ENCODE measurements at places on chromosomes 12 and 14.

DNA sequence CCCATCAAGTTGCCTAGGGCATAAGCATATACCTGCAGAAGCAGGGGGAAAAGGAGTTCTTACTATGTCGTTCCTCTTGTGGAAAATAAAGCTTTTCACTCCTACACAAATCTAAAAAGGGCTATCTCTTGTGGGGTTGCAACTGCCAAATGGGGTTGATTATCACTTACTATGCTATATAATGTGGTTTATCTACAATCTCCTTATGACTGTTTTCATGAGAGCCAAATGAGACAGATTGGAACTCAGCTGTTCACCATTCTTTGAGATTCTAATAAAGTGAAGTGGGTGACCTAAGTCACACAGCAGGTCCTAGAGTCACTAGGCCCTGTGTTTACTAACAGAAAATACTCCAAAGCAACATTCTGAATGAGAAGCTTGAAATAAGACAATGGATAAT lies 47.7 kb downstream of the CIT start:
- no peak for DNase-seq

GRCh38 chr12:27869567-27869966 lies 89.5 kb upstream of the MANSC4 start:
- no peak for DNase-seq

- no peak for DNase-seq
Observed at GRCh38 chr12:92445253-92446082, 257.3 kb upstream of the PLEKHG7 start.

GRCh38 chr14:58772794-58773620 lies 135.2 kb downstream of the DACT1 start:
- DNase-seq, result no peak

- DNase-seq, result no peak
Observed at GRCh38 chr12:12025799-12026386, 44.8 kb upstream of the BCL2L14 start.

DNA sequence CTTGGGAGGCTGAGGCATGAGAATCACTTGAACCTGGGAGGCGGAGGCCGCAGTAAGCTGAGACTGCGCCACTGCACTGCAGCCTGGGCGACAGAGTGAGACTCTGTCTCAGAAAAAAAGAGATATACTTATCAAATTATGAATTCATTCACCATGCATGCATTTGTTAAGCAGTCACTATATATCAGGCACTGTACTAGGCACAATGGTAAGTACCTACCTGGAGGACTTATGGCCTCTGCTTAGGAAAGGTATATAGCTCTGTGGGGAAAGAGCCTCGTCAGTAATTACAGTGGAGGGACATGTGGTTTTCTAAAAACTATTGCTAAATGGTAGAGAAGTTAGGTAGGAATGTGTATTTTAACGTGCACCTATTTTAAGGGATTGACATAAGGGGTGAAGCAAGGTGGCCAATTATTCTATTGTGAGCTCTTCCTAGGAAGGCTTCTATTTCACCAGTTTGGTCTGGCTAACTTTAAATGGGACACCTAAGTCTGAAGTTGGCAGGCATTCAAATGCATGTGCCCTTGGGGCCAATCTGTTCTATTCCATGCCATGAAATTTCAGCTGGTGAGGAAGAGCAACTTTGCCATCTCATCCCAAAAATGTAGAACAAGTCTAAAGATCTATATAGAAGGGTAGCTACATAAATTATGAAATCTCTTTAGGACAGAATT lies 15.0 kb downstream of the TCP11L2 start:
- no peak for DNase-seq

GRCh38 chr14:82419933-82420332 lies 886.3 kb upstream of the SEL1L start:
- DNase-seq, result no peak

Data from pancreas (tissue), 10 donors.